ENCODE measurements at places on chromosomes 1 and 21.

- no peak for DNase-seq
These were observed 34.6 kb upstream of the WNT4 start for GRCh38 chr1:22177354-22178003.

DNA sequence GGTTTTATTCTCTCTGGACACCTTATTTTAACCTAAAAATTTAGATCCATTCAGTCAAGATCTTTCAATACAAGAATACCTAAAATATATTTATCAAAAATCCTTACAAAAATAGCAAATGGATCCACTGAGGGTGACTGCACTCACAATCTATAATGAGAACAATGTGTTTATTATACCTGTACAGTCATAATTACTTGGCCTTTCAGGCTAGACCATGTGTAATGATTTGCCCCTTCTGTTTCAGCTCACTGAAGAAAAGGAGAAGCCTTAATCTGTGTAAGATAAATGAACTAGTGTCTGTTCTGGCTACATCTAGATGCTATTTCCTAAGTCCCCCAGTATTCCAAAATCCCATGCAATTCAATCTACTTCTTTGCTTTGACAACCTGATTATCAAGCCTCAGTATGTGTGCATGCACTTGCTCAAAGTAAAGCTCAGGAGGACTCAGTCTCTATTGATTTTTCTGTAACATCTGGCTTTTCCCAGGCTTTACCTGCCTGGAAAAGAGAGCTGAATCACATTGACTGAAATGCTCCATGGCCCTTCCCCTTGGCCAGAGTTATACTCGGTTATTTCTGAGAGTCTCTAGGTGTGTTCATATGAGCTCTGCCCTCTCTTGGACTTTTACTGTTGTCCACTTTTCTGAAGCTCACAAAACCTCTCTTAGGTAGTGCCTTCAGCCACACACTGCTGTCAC is 27.6 kb downstream of the CRP start:
- no peak for DNase-seq

GRCh38 chr1:41362749-41363590 is 1.7 kb downstream of the FOXO6 start:
- no peak for DNase-seq

DNA sequence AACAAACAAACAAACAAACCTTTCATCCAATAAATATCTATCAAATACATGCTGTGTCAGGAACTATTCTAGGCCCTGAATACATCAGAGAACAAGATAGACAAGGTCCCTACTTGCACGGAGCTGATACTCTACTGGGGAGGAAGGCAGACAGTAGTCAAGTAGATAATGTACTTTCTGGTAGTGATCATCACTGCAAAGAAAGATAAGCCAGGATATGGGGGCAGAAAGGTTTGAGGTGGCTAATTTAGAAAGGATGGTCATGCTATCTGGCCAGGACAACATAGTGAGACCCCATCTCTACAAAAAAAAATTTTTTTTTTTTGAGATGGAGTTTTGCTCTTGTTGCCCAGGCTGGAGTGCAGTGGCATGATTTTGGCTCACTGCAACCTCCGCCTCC is 9.3 kb upstream of the MEX3A start:
- DNase-seq: no peak

DNA sequence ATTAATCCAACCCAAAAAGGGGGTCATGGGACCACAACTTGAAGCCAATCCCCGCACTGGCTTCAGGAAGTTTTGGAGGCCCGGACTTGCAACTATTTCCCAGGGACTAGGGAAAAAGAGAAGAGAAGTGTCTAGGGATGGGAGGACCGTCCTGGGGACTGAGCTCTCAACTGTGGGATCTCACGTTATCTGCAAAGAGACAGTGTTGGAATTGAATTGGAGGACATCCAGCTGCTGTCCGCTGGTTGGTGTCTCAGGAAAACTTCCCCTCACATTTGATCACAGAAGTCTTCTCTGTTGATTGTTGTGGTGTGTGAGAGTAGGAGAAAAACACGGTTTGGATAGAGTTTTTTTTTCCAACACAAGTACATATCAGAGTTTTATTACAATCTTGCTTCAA is 46.2 kb upstream of the CITED4 start:
- DNase-seq: no peak

- DNase-seq: no peak
These were observed 25.6 kb downstream of the PHACTR4 start for GRCh38 chr1:28395181-28395580.

- DNase-seq: no peak
These were observed 96.9 kb downstream of the ATP6V1G3 start for GRCh38 chr1:198443365-198444233.

DNA sequence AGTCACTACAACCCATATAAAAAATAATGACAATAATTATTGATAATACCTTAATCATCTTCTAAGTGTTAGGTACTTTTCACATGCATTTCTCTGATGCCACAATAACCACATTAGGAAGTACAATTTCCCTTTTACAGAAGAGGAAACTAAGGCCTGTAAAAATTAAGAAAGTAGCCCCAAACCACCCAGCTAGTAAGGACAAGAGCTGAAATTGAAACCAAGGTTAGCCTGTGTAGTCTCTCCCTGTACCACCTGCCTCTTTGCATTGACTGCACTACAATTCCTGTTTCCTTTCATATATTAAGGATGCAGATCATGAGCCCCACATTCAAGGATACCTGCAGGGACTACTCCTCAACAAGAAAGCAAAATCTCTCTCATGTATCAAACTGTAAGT is 288.8 kb downstream of the GPATCH2 start:
- DNase-seq: no peak

DNA sequence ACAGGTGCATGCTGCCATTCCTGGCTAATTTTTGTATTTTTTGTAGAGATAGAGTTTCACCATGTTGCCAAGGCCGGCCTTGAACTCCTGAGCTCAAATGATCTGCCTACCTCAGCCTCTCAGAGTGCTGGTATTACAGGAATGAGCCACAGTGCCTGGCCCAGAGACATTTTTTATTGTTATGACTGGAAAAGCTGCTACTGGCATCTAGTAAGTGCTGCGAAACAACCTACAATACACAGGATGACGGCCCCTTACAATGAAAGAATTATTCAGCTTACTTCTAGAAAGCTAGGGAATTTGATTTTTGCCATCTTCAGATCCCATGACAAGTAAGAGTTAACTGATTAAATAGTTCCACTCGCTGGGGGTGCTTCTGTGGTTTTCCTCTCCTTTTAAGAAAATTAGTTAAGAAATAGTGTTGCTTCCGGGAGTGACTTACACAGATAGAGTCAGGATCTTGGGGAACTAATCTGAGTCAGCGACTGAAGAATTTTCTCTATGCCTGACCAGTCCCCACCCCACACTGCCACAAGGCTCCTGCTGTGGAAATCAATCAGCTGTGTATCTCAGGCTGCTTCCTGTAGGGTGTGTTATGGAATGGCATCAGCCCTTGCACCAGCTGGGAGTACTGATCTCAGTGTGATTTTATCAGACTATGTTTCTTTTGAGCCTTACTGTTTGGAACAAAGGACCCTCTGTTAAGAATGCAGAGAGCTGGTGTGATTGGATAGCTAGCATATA is 93.0 kb upstream of the BMP8A start:
- DNase-seq: peak; percentile 88

DNA sequence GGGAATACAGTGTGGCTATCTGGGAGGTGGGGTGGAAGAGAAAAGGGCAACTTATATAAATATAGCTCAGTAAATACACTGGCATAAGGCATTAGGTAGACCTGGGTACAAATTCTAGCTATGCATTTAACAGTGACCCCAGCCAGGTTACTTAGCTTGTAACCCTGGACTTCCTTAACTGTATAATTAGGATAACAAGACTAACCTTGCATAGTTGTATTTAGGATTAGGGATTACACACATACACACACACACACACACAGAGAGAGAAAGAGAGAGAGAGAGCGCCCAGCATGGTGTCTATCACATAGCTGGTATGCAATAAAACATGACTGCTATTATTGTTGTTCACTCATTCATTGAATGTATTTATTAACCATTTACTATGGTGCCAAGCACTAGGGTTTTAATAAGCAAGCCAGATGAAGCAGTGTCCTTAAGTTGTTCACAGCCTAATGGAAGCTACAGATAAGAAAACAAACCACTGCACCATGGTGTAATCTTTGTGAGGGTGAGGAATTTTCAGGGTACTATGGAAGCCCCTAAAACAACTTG is 251.4 kb downstream of the ZNF648 start:
- no peak for DNase-seq

GRCh38 chr1:209199822-209200221 is 383.7 kb upstream of the CAMK1G start:
- no peak for DNase-seq

DNA sequence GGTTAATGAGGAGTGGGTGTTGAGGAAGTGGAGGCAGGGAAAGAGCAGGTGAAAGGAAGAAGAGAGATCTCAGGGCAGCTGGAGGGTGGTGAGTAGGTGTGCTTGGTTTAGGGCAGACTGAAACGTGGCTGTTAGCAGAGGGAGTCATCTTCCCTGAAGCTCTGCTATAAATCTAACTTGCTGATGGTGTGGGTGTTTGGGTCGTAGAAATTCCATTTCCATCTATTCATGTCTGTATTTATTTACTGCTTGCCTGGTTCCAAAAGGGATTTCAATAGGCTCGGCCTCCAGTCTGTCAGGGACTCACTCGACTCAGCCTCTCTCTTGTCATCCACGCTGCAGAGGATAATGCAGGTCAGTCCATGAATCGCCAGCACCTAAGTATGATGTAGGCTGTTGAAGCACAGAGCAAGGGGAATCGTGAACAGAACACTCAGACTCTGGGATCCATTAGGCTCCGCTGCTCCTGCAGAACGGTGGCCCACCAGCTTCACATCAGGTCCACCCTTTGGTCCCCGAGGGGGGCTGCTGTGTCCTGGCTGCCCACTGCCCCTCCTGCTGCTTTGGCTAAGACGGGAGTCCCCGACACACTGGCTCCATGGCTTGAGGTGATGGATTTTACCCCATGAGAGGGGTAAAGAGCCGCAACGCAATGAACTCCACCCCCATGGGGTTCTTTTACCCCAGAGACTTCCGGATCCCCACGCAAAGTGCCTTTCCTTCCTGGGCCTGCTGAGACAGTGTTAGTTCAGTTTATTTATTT is 156.2 kb downstream of the RHOU start:
- no peak for DNase-seq

DNA sequence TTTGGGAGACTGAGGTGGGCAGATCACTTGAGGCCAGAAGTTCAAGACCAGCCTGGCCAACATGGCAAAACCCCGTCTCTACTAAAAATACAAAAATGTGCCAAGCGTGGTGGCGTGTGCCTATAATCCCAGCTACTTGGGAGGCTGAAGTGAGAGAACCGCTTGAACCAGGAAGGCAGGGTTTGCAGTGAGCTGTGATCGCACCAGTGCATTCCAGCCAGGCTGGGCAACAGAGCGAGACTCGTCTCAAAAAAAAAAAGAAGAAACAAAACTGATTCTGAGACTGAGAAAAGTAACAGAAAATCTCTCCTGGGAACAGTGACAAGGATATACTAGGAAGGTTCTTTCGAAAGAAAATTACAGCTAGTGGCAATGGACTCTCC is 20.9 kb downstream of the USP48 start:
- DNase-seq: no peak

DNA sequence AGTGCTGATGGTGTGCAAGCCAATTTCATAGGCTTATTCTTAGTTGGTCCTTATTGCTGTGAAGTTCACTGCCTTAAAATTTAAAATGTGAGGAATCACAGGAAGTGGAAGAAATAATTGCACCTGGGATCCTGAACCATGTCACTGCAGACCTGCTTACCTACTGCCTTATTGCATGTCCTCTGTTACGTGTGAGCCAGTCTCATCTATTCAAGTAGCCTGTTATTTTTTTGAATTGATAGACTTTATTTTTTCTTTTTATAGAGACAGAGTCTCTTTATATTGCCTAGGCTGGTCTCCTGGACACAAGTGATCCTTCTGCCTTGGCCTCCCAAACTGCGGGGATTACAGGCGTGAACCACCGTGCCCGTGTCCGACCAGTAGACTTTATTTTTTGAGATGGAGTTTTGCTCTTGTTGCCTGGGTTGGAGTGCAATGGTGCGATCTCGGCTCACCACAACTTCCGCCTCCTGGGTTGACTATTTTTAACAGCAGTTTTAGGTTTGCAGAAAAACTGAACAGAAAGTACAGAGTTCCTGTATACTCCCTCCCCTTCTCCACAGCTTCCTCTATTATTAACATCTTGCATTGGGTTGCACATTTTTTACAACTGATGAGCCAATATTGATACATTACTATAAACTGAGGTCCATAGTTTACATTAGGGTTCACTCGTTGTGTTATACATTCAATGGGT is 14.0 kb upstream of the DISC1 start:
- DNase-seq: no peak

Data from right atrium auricular region (tissue), 2 donors.